Right lung (tissue), 10 donors: ENCODE measurements at places on chromosomes 5 and 9. TPM values are rescaled to one million over a fixed set of nuclear protein-coding genes. Genes with fewer than 3 reads are reported as not detected.

- no peak for DNase-seq
These were observed 15.9 kb downstream of the P4HA2 start for GRCh38 chr5:132211787-132212186.

GRCh38 chr9:37248651-37249163 lies 128.3 kb downstream of the ZCCHC7 start:
- no peak for DNase-seq

DNA sequence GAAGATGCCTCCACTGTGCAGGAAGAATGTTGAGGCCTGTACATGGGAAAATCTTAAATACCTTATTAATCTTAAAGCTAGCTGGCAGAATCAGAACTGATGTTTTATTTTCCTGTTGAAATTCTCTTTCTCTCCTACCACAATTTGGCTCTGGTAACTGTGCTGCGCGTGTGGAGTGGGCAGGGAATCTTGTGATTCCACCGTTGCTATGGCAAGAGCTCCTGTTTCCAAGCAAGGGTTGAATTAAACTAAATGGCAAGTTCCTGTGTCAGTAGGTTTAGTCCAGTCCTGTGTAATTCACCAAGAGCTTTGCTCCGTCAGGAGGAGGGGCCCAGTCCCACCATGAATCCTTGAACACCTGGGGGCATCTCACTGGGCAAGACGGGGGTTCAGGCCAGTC lies 36.4 kb downstream of the NXNL2 start:
- no peak for DNase-seq

The SLC45A2 gene
- polyA plus RNA-seq: 0.10 TPM

- no peak for DNase-seq
These were observed 97.3 kb upstream of the ADAMTS16 start for GRCh38 chr5:5042806-5043205.

The LCN2 gene
- 1.5 TPM for polyA plus RNA-seq

The ZNF483 gene
- 1.8 TPM for polyA plus RNA-seq

The PCDHB5 gene
- 13.2 TPM for polyA plus RNA-seq

DNA sequence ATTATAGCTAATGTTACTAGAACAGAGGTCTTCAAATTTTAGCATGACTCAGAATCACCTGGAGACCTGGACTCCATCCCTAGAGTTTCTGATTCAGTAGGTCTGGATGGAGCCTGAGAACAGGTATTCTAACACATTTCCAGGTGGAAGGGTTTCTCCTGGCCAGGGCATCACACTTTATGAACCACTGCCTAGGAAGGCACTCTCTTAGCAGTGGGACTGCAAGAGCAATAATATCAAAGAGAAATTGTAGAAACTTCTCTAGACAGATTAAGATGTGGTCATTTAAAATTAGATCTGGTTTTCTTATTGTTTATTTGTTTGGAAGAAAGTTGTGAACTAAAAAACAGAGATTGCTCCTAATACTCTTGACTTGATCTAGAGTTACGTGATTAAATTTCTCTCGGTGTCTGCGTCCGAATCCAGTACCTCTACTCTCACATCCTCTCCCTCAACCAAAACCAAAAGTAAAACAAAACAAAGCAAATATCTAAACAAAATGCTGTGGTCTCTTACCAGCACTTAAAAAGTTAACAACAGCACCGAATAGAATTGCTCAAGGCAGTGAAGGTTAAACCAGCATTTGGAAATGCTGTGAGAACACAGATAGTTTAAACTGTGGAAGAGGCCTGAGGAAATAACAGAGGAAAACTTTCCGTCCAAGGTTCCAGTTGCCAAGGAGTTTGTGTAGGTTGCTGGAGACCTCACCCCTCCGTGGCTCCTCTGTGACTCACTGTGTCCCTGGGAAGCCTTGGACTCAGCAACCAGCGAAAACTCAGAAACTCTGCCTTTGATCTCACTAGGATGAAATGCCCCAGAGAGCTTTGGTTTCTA lies 193.4 kb downstream of the ARRDC3 start:
- peak; percentile 28 for DNase-seq

- DNase-seq: no peak
These were observed 8.2 kb upstream of the SLC46A2 start for GRCh38 chr9:112898872-112899311.

GRCh38 chr9:133561976-133562554 lies 27.6 kb downstream of the ADAMTSL2 start:
- no peak for DNase-seq

DNA sequence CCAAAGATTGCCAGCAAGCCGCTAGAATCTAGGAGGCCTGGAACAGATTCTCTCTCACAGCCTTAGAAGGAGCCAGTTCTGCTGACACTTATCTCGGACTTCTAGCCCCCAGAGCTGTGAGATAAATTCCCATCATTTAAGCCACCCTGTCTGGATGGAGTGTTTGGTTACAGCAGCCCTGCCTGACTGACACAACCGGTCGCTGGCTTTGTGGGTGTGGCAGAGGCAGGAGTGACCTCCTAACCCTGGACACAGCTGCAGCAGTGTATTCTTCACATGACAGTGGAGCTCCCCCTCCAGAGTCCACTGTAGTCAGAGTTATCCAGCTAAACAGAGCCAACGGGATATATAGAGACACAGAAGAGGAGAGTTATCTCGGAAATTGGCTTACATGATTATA lies 21.2 kb upstream of the IL17B start:
- no peak for DNase-seq

The TMEM8B gene
- 25.8 TPM for polyA plus RNA-seq

The OTP gene
- polyA plus RNA-seq: not detected

DNA sequence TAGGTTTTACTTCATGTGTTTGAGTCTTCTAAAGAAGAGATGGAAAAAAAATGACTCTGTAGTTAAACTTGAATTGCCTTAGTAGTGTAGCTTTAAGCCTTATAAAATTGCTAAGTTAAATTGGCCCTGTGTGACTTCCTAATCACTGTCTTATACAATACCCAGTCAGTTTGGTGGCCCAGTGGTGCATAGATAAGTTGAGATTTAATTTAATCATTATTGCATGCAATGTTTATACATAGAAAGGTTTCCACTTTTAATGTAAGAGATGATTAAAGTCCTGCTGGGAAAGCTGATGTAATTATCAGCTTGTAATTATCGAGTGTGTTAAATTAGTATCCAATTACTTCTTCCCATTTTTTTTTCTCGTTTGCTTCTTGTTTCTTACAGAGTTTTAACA lies 187.1 kb downstream of the TRIO start:
- no peak for DNase-seq

DNA sequence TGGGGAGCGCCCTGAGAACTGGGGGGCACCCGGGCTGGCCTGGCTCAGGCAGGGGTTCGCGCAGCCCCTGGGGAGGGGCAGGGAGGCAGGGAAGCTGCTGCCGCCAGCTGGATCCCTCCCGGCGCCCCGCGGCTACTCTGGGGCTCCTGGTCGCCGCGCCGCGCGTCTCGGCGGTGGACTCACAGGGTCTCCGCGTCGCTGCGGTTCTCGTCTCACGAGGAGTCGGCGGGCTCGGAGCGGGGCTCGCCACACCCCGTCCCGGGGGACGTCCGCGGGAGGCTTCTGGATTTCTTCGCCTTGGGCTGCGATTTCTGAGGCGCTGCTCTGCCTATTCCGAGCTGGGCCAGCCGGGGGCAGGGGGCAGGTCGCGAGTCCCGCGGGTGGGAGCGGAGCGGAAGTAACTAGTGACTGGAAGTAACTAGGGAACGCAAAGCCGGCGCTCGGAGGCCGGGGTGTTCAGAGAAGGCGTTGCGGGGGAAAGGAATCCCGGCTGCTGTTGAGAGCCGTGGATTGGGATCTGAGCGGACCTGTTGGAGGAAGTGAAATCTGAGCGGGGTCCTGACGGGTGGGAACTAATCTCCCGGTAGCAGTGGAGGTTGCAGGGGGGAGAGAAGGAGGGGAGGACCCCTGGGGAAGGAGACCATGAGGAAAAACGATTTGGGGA lies 511 bp downstream of the CYSTM1 start:
- peak; percentile 76 for DNase-seq

- DNase-seq: no peak
These were observed 31.3 kb downstream of the TMEM174 start for GRCh38 chr5:73204332-73204731.

DNA sequence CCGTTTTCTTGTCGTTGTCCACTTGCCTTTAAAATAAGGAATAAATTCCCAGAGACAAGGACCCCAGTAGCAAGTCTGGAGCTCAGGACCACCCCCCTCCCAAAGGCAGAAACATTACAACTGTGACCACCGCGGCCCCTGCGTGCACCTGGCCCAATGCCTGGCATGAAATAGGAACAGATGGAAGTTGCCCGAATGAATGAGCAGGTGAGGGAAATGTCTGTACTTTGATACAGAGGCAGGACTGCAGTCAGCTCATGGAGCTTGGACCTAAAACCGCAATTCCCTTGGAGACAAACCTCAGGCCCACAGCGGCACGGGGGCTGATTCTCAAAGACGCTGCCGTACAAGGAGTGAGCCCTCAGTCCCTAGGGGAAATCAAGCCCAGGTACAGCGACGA lies 55.3 kb upstream of the SARDH start:
- no peak for DNase-seq

GRCh38 chr5:135221187-135221473 lies 177.9 kb downstream of the MACROH2A1 start:
- no peak for DNase-seq

The MZB1 gene
- polyA plus RNA-seq: 0.83 TPM

- peak; percentile 90 for DNase-seq
These were observed 1.2 kb upstream of the OMD start for GRCh38 chr9:92425474-92425873.

- DNase-seq: no peak
These were observed 900.6 kb upstream of the CDH9 start for GRCh38 chr5:27938989-27939388.

- DNase-seq: no peak
These were observed 156.7 kb upstream of the TLX3 start for GRCh38 chr5:171152382-171152781.

DNA sequence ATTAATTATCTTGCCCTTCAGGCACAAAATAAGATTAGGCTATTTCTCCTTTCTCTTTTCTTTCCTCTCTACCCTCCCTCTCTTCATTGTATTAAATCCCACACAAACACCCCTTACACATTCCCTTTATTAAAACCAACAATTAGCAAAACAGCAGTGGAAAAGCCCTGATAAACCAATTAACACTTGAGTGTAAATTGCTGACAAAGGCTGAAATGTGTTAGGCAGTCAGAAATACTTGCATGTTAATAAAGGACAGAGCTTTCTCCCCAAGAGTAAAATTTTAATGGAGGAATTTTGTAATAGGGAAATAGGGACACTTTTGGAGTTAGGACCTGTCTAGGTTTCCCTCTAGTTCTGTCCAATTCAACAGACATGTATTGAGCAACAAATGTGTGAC lies 370.9 kb downstream of the MRPS30 start:
- no peak for DNase-seq

- no peak for DNase-seq
These were observed 74.5 kb upstream of the PALM2AKAP2 start for GRCh38 chr9:109705515-109705914.

DNA sequence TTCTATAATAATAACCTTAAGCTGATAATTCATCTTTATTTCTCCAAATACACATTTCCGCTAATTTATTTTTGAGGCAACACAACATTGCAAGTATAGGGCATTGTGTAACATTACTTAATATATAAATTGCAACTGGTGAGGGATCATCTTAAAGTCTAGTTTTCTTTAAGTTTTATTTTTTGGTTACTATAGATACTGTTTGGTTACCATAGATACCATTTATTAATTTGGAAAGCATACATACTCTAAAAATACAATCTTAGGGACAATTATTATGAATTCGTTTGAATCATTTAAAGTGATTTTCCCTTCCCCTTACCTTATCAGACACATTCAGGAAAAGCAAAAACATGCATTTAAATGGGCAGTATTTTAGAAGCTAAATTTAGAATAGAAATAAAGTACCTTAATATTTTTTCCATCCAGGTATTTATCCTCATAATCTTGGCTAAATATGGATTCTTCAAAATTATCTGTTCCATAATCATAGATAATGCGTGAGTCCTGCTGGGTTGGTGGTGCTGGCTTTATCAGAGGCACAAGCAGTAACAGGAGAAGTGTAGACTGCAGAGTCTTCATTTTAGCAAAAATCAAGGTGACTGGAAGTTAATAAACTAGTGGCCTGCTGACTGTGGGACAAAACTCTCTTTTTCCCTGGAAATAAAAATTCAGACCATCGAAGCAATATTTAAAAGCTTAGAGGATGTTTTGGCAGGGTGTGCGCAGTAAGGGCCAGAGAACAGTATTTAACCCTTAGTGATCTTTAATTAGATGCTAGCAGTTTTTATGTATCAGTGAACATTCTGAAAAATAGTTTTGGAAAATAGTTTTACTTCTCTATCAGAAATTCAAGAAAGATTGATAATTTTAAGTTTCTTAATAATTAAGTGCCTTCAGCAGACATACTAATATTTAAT lies 1.3 kb downstream of the OGN start:
- DNase-seq: peak; percentile 34

The TMC1 gene
- 0.63 TPM for polyA plus RNA-seq

GRCh38 chr5:68295772-68296171 lies 80.2 kb downstream of the PIK3R1 start:
- peak; percentile 48 for DNase-seq

The PRRT1B gene
- 8.2 TPM for polyA plus RNA-seq

DNA sequence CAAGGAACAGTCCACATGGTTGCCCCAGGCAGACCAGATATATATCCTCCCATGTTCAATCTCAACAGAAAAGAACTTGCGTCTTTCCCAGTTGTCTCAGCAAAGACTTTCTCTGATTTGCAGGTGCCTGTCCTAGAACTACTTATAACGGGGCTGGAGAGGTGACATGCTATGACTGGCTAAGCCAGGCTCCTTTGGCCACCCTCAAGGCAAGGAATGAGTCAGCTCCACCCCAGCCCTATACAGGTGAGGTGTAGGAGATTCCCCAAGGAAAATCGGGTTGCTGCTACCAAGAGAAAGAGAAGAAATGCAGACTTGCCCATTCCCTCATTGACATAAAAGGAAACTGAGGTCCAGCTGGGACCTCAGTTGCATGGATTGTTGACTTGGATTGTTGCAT lies 127.4 kb downstream of the GALNT10 start:
- DNase-seq: no peak

- DNase-seq: no peak
These were observed 132.1 kb downstream of the GLIS3 start for GRCh38 chr9:4167728-4168127.

The SNAPC3 gene
- polyA plus RNA-seq: 64.7 TPM

- DNase-seq: no peak
These were observed 162.7 kb upstream of the LHFPL2 start for GRCh38 chr5:78811121-78811817.

The RC3H2 gene
- 44.1 TPM for polyA plus RNA-seq

DNA sequence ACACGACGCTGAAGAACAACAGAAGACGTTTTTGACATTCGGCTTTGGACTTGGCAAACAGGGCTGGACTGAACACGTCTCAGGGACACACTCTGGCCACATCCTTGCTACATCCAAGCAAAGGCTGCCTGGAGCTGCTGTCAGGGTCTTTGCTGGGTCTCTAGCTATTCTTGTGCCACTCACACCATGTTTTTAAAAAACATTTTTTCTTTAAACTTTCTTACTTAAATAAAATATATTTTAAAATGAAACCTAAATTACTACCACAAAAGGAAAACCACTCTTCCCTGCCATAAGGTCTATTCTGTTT lies 128.3 kb upstream of the PHYKPL start:
- DNase-seq: no peak

DNA sequence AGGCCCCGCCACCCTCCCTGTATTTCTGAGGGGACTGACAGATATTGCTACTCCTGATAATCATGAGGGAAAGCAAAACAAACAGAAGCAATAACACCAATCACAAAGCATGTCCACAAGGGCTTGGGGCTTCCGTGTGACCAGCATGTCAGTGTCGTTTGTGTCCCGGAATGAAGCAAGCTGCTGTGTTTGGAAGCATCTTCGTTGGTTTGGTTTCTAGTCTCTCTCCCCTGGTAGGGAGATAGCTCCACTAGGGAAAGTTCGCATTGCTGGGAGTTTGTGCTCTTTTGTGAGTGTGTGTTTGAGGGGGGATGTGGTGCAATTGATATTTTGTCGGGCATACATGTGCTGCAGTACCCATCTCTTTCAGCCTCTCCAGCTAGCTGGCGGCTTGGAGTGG lies 1.4 kb downstream of the GRIA1 start:
- DNase-seq: no peak
